Suppressor macrophage treated with lipopolysaccharide for 1 hour (primary cell): ENCODE measurements at places on chromosomes 3 and 15.

DNA sequence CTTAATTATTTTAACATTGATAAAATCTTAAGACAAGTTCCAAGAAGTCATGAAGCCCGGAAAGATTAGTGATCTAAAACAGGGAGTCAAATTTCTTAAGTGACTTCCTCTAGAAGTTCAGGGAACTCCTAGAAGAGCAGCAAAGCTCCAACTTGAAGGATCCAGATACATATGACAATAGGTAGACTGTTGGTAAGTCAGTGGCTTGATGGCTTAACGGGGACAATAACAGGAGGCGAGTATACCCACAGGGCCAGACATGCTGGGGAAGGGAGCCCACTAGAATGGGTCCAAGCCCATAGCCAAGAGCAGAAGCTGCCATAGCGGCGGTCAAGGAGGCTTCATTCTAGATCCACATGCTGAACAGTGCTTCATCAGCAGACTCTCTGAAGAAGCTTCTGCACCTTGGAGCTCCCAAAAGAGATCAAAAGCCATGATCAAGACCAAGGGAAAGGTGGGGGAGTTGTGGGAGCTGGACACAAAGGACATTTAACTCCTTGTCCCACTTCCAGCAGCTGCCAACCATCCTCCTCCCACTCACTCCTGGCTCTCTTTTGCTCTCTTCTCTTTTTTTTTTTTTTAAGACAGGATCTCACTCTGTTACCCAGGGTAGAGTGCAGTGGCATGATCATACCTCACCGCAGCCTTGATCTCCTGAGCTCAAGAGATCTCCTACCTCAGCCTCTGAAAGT is 10.2 kb upstream of the CA12 start:
- no peak for DNase-seq

DNA sequence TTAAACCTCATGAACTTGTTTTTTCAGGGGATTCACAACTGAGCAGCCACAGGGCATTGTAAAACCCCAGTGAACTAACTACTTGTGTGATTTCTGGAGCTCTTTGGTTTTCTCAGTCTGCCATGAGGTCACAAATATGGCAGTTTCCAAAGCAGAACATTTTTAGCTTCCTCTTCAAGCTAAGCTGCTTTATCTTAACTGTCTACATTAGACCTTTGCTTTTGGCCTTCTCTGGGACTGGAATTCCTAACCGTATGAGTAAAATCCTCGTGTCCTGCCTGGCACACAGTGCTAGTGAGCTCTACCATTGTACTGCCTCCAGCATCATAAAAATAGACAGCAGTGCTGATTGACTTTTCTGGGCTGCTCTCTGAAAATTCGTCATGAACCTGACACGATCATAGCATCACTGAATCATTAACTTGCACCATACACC is 22.1 kb downstream of the CDIN1 start:
- no peak for DNase-seq

DNA sequence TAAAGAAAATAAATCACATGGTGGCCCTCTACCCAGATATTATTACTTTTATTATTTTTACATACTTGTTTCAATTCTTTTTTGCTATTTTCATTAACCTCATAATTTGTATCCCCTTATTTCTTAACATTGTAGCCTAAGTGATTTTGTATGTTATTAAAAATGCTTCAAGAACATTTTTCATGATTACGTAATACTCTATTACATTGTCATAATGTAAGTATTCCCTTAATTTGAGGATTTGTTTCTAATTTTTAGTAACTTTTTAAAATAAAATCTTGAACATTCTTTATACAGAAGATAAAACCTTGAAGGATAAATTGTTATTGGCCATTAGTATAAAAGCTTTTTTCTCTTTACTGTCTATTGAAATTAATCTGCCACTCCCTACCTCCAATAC is 89.0 kb downstream of the DCUN1D1 start:
- DNase-seq: no peak

- DNase-seq: peak; percentile 84
These were observed 25.7 kb downstream of the RPLP1 start for GRCh38 chr15:69478259-69478781.

DNA sequence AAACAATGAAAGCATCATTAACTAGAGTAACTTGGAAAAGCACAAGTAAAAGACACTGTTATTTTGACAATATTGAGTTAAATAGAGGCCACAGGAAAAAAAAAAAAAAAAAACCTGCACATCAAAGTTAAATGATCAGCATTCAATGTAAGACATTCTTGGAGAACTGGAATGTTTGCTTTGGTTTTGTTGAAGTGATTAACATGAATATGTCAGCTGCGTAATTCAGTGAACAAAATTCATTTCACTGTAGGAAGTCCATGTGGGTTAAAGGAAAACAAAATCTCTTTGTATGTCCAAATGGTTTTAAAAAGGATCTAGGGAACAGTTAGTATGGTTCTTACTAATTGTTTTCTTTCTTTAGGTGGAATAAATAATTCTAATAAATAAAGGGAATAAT is 252.8 kb upstream of the CNTN6 start:
- DNase-seq: no peak

DNA sequence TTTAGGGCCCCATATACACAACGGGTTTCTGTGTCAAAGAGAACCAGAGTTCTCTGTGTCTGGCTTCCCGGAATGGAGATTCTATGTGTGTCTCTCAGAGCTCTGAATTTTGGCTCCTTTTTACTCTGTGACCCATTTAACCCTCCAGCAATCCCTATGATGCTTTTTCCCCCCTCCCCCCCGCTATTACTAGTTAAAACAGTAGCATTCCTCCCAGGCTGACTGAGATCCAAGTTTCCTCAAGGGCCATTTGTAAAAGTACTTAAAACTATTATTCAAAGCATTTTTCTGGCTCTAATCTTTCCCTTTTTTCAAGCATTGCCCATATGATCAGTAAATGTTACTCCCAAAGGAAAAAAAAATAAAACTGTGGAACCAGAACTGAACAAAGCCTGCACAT is 6.6 kb upstream of the STAC start:
- no peak for DNase-seq

GRCh38 chr3:195696632-195697278 is 24.0 kb upstream of the MUC20 start:
- no peak for DNase-seq

DNA sequence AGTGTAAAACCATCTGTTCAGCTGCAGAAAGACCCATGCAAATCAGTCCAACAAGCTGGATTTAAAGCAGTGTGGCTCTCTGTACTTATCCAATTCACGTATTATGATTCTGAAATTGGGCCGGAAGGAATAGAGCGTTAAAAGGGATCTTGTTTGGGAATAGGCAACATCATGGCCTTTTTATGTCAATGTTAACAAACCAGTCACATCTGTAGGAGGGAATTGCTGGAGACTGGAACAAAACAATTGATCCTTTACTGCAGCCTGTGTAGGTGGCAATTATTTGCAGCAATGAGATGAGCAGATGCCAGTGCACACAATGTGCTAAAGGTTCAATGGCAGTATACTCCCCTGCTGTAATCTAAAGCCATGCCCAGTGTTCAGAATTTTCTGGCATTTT is 887.4 kb upstream of the ROBO1 start:
- DNase-seq: no peak

DNA sequence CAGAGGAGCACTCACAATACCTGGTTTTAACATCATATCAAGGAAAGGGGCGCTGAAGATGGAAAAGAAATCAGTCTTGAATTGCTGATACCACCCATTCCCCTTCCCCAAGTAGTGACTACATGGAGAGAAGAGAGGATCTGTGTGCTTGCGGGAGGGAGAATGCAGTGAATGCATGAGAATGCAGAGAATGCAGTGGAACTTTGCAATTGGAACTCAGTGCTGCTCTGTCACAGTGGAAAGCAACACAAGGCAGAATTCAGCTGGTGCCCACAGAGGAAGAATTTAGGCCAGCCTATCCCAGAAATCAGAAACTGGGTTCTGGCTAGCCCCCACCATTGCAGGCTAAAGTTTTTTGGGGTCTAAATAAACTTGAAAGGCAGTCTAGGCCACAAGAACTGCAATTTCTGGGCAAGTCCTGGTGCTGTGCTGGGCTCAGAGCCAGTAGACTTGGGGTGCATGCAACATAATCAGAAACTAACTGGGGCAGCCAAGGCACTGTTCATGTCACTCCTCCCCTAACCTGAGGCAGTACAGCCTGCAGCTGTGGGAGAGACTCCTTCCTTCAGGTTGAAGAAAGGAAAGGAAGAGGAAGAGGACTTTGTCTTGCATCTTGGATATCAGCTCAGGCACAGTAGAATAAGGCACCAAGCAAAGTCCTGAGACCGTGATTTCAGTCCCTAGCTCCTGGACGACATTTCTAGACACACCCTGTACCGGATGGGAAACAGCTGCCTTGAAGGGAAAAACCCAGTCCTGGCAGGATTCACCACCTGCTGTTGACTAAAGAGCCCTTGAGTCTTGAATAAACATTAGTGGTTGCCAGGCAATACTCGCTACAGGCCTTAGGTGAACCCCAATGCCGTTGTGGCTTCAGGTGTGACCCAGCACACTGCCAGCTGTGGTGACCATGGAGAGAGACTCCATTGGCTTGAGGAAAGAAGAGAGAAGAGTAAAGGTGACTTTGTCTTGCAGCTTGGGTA is 329.3 kb downstream of the TBL1XR1 start:
- no peak for DNase-seq

- no peak for DNase-seq
These were observed 11.8 kb upstream of the ZNF770 start for GRCh38 chr15:34999906-35000305.

DNA sequence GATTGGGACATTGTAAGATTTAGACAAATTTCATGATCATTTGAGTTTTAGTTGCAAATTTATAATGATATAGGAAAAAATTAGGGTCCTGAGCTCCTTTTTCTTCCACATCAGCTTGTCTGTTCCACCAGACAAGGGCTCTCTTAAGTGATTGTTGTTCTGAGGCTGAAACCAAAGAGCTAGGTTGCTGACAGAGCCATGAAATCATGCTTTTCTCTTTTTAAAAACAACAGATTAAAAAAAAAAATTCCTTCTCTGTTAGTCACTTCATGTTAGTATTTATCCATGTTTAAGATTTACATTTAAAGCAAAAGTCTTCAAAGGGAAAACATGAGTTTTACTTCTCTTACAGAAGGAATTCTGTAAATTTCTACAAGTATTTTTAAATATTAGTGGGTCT is 56.8 kb downstream of the ATP2C1 start:
- no peak for DNase-seq

DNA sequence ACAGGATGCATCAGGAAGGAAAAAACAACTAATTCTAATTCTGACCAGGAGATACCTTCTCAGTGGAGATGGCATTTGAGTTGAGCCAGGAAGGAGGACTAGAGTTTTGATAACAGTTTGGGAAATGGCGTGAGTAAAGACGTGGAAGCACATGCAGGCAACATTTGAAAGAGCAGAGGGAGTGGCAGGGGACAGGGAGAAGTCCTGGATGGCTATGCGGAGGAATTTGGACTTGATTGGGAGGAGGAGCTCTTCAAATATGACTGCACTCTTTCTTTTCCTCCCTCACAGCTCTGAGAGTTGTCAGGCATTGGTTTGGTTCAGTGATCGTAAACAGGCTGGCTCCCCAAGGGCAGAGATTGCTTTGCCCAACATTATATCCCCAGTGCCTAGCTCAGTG is 84.0 kb upstream of the LIMD1 start:
- no peak for DNase-seq

DNA sequence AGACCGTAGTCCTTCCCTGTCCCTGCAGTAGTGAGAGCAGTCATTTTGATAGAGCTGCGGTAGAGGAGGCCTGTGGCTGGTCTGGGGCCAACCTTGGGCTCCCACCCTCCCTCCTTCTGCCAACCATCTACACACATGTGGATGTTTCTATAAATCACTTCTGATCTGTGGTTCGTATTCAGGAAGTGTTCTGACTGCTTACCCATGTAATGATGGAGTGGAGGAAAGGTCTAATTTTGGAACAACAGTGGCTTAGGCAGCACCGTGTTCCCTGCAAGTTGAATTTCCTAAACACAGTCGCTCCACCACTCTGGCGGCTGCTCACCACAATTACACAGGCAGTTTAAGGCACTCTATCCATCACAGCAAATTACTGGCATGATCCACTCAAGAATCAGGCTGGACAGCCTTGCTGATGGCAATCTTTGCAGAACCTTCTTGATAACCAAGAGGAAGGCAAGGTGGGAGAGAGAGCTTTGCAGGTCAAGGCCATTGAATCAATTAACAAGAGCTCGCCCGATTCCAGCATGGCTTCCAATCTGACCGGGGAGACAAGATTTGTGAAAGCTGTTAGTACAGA is 104.7 kb upstream of the VEPH1 start:
- DNase-seq: no peak

- DNase-seq: no peak
These were observed 33.6 kb upstream of the LEKR1 start for GRCh38 chr3:156792536-156792935.

DNA sequence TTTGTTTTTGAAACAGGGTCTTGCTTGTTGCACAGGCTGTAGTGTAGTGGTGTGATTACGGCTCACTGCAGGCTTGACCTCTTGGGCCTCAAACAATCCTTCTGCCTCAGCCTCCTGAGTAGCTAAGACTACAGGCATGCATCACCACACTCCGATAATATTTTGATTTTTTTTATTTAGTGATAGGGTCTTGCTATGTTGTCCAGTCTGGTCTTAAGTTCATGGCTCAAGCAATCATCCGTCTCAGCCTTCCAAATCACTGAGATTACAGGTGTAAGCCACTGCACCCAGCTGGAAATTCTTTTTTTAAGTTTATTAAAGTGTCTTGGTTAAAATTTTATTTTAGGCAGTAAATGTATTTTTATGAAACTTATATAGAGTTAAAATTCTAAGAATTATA is 32.2 kb upstream of the RAP2B start:
- no peak for DNase-seq

DNA sequence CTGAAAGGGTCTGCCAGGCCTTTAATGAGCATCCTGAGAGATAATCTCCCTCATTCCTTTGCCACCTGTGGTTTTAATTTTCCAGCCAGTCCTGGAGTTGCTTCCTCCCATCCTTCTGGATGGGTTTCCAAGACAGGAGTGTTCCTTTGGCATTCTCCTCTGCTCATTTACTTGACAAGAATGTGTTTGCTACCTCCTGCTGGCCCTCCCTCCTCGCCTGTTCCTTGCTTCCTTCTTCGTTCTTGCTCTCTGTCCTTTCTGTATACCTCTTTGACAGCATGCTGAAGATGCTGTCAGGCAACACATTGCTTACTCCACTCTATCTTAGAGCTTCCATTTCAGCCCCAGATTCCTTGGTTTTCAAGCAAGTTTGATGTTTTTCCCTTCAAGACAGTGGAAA is 46.0 kb downstream of the ERC2 start:
- DNase-seq: no peak

- DNase-seq: no peak
These were observed 109.5 kb downstream of the PGPEP1L start for GRCh38 chr15:98898122-98898521.

GRCh38 chr3:72343078-72343477 is 505.2 kb downstream of the SHQ1 start:
- peak; percentile 24 for DNase-seq

GRCh38 chr3:152139651-152140050 is 129.1 kb upstream of the MBNL1 start:
- DNase-seq: no peak

DNA sequence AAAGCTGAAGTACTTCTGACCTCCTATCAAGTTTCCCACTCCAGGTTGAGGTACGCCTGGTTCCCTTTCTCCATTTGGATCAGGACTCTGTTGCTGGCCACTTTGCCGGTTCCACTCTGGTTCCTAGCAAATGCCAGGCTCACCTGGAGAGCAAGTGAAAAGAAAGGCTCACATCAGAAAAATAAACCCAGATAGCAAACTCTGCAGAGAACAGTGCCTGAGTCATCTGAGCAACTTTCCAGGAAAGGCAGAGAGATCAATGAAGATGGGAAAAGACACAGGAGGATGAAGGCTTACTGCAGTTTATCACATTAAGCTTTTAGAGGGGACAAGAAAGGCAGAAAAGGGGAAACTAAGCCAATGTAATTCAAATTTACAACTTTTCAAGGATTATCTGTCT is 41.8 kb upstream of the WDR5B start:
- DNase-seq: no peak
